GM12878 (cell line): ENCODE measurements at places on chromosomes 1 and 21. TPM values are rescaled to one million over a fixed set of nuclear protein-coding genes. Genes with fewer than 3 reads are reported as not detected.

Gene S100B
- polyA plus RNA-seq = not detected in 2 replicates

DNA sequence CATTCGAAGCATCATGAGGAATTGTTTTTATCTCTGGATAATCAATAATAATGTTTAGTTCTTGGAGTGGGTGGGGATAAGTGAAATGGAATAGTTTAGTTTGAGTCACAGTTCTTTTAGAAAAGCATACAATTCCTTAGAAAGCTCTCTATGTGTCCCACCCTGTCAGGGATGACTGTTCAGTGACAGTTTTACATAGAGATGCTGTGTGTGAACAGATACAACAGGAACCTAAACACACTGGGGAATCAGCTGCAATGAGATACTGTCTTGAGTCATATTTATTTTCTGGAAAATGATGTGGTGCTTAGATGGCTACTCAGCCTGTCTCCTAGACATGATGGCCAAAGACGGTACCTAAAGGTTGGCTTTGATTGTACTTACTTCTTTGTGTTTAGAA is 25.7 kb upstream of the CCDC190 start:
- no peak for DNase-seq

DNA sequence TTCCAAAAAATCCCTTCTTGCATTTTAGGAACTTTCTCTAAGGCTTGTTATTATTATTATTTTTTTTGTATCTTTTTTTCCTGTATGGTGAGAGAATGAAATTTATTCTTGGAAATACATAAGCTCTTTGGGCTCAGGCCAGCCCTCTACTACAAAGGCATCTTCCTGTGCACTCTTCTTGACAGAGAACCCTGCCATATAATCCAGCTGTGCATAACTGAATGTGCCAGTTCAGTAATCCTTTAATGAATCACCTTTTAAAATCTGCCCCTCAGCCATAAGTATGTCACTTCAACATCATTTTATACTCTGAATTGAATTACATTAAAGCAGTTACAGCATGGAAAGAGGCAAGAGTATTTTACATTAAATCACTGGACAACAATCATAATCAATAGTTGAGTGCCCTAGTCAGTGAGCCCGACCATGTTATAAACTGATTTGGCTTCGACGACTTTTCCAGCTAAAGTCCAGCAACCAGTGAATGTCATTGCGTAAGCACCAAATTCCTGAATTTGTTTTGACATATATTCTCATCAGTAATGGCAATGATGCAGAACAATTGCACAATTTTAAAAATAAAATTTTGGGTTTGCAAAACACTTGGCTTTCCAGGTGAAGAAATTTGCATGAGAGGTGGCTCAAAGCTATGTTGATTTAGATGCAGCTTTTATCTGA is 59.2 kb upstream of the KCNK2 start:
- no peak for DNase-seq

Gene PKN2
- polyA plus RNA-seq = 10.9 and 12.4 TPM in 2 replicates

Gene TFF3
- not detected in 2 replicates for polyA plus RNA-seq

DNA sequence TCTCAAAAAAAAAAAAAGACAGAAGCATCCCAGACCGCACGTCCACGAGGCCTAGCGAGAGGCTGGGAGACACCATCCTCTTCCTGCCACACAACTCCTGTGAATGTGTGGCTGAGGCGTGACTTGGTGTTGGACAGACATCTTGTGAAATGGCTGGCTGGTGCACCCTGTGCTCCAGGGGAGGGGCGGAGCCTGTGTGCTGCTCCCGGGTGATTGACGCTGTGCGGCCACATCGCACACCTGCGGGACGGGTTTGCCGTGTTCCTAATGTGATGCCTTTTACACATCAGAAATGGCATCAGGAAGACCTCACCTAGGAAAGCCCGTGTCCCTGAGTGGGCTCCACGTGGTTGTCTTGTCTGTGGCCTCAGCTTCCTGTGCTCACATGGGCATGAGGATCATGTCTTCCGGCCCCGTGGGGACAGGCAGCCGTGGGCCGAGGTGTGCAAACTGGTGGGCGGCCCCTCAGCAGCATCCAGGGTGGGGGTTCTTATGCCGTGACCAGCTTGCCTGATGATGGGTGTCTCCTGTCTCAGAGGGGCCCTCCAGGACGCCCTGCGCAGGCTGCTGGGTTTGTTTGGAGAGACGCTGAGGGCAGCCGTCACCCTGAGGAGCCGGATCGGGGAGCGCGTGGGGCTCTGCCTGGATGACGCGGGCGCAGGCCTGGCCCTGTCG is 64.4 kb downstream of the PCNT start:
- no peak for DNase-seq

Gene AADACL4
- not detected in 2 replicates for polyA plus RNA-seq

GRCh38 chr1:169892927-169893644 is 610 bp downstream of the SCYL3 start:
- DNase-seq = no peak

Gene GSTM1
- 54.1 and 55.1 TPM in 2 replicates for polyA plus RNA-seq

DNA sequence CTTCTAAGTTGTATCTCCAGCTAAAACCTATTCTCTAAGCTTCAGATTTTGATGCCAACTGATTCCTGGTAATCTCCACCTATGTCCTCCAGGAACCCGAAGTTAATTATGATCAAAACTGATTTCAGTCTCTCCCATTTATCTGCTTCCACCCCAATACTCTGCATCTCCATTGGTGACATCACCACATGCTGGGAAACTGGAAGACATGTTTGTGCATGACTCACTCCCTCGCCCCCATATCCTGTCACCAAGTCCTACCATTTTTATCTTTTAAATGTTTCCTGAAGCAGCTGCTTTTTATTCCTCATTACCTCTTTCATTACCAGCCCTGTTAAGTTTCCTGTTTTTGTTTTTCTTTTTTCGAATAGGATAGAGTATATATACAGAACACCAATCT is 228.5 kb downstream of the LRRC40 start:
- no peak for DNase-seq

Gene DISP3
- 0.09 and 0.19 TPM in 2 replicates for polyA plus RNA-seq

Gene FHAD1
- polyA plus RNA-seq = 0.15 TPM in 1 of 2 replicates, not detected in the other

Gene BMP8B
- 0.09 and 0.23 TPM in 2 replicates for polyA plus RNA-seq

Gene ETV3L
- 0.60 and 0.88 TPM in 2 replicates for polyA plus RNA-seq

GRCh38 chr1:231665101-231665500 is 38.5 kb downstream of the DISC1 start:
- DNase-seq = no peak

Gene AMY2A
- not detected in 2 replicates for polyA plus RNA-seq

GRCh38 chr1:24284156-24284471 is 35.0 kb upstream of the GRHL3 start:
- no peak for DNase-seq

DNA sequence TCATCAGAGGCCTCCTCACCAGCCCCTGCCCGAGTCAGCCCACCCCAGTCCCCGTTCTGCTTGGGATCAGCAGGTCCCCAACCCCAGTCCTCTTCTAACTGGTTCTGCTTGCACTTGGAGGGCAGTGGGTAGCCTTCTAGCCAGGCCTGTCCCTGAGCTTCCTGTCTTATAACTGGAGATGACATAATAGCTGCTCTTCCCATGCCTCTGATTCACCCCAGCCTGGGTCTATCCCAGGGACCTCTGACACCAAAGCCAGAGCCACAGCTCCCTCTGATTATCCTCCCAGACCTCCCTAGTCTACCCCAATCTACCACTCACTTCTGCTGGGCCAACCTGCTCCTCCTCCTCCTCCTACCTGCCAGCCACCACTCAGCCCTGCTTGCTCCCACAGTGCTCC is 31.4 kb downstream of the IQGAP3 start:
- no peak for DNase-seq

GRCh38 chr1:209959623-209960022 is 21.6 kb downstream of the SYT14 start:
- no peak for DNase-seq
